ENCODE measurements at places on chromosomes 2 and 18.

DNA sequence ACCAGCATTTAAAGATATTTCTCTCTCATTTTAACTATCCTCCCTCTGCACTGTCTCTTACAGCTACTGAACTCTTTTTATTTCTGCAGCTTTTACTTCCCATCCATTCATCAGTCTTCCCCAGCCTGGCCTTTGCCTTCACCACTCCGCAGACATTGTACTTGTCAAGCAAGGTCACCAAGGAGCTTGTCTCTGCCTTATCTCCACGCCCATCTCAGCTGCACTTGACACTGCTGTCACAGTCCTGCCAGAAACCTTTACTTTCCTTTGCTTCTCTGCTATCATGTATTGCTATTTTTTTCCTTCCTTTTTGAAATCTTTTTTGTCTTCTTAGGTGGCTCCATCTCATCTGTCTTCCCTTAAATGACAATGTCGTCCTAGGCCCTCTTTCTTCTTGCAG, 147.0 kb downstream of the VWC2L start:
- no peak for DNase-seq

DNA sequence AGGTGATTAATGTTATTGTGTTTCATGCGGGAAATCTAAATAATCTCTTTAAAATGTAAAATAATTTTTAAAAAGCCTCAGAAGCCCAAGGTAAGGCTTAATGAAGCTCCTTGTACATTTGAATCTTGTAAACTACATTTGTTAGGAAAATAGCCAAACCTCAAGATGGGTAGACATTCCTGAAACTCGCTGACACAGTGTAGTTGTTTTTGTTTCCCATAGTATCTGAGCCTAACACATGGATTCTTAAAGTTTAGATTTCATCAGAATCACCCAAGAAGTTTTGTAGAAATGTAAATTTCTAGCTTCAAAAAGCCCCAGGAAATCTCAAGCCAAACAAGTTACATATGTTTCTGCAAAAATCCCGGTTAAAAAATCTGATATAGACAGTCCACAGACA, 1221.1 kb upstream of the ACVR2A start:
- no peak for DNase-seq

DNA sequence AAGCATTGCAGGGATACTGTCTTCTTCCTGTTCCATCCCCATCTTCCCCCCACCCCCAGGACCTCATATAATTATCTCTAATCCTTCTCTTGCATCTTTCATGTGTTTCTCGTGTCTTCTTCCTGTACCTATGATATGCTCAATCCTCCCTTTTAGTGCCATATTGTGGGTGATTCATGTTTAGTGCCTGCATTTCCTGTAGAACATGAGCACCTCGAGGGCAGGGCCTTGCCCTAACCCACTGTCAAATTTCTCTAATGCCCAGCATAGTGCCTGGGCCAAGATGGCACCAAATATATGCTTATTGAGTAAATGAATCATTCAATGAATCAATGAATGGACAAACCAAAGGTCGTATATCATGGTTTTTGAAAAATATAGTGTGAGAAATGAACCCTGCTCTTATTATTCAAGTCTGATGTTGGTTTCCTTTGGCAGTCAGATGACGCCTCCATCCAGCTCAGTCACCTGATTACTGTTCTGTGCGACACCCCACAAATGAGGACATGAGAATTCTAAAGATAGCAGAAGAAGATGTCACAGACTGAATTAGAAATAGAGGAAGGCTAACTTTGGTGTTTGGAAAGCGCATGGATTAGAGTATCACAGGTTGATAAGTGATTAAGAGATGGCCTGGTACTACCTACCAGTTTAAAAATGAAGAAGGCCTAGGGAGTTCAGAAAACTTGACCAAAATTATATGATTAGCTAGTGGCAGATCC, 278.4 kb downstream of the PRKCE start:
- DNase-seq: no peak

DNA sequence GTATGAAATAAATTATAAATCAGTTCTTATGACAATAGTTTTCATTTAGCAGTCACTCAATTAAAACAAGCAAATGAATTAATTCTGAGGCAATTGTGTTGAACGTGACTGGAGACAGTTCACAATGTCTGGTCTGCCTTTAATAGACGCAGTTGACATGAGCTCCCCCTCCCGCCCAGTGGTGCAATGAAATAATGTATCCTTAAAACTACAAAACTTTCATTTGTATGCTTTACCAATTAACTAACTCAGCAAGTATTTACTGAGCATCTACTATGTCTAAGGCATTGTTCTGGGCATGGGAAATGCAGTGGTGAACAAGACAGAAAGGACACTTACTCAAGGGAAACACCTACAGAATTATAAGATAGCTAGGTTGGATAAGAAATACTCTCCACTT, 3.5 kb upstream of the DSC2 start:
- no peak for DNase-seq

DNA sequence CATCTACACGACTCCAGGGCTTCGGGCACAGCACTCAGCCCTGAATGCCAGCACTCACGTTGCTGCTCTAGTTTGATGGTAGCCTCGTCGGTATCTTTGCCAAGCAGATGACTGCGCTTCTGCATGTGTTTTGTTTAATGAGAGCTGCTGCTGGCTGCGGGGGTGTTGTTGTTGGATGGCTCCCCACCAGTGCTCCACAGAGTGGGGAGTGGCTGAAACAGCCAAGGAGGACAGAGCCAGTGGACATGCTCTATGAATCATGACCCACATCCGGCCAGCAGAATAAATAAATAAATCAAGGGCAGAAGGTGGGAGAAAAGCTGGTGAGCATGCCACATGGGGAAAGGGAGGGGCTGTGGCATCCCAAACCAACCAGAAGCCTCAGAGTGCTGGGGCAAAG, 131.2 kb upstream of the SOX11 start:
- no peak for DNase-seq

Data from NCI-H774 (cell line).